Inflammatory macrophage (primary cell): ENCODE measurements at places on chromosomes 2 and 18.

DNA sequence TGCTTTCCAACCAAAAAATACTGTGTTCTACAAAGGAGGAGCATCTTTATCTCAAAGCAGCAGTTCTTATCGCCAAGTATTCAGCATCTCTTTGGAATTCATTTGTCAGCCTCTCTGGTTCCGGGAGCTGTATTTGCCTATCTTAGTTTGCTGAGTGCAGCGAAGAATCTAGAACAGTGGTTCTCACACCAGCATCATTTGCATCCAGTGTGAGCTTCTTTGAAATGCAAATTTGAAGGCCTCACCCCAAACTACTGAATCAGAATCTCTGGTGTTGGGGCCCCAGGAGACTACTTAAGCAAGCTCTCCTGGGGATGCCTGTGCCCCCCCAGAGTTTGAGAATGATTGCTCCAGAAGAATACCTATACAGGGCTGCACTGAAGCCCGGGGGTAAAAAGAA lies 1.5 kb upstream of the PTPN2 start:
- no peak for DNase-seq

- DNase-seq = no peak
Observed at GRCh38 chr2:32847734-32848133, 99.0 kb upstream of the LTBP1 start.

DNA sequence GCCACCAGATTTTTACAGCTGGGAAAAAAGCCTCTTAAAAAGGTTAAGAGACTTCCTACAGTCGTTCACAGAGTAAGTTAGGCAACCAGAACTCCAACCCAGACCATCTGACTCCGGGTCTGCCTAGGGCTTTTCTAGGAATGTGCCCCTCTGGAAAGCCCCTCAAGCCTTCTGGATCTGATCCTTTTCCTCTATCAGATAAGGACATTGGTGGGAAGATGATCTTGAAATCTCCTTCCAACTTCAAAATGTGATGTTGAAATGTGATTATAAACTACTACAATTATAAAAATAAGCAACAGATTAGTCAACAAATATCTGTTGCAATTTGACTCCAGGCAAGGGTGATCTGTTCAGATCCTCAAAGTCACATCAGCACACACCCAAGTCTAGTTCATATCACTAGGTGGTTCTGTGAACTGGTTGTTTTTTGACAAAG lies 270.4 kb downstream of the ARHGAP15 start:
- DNase-seq = no peak

DNA sequence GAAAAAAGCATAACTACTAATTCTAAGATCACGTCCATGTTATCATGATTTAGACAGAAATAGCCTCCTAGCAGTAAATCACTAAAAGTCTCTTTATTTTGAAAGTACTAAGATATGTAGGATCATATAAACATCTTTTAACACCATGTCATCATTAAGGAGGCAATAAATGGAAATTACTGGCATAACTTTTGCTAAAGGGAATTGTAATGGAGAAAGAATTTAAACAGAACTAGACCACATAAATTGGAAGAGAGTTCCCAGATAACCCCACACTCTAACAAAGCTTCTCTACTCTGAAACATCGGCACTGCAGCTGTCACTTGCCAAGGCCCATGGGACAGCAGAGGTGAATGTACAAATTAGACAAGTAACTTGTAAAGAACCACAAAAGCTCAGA lies 29.5 kb downstream of the STK39 start:
- DNase-seq = no peak

- DNase-seq = no peak
Observed at GRCh38 chr2:229426464-229426863, 155.4 kb upstream of the PID1 start.

DNA sequence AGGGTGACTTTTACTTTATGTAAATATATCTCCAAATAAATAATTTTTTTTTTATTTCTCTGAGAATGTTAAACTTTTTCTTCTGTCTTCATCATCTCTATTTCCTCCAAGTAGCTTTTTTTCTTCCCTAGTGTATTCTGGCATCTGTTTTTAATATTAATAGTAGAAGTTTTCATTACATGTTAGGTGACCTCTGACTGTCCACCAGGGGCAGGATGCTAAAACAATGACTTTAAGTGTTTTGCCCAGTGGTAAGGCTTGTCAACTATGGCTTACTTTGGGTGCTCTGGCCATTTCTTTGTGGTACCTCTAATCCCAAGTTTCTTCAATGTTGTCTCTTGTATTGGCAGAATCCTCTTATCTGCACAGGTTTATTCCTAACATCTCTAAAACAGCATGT lies 127.1 kb downstream of the SRBD1 start:
- DNase-seq = no peak

- DNase-seq = no peak
Observed at GRCh38 chr2:108634011-108634410, 85.3 kb upstream of the RANBP2 start.

- peak; percentile 81 for DNase-seq
Observed at GRCh38 chr2:127179766-127180165, 40.3 kb downstream of the CYP27C1 start.

- no peak for DNase-seq
Observed at GRCh38 chr2:153575171-153575853, 96.8 kb upstream of the RPRM start.

DNA sequence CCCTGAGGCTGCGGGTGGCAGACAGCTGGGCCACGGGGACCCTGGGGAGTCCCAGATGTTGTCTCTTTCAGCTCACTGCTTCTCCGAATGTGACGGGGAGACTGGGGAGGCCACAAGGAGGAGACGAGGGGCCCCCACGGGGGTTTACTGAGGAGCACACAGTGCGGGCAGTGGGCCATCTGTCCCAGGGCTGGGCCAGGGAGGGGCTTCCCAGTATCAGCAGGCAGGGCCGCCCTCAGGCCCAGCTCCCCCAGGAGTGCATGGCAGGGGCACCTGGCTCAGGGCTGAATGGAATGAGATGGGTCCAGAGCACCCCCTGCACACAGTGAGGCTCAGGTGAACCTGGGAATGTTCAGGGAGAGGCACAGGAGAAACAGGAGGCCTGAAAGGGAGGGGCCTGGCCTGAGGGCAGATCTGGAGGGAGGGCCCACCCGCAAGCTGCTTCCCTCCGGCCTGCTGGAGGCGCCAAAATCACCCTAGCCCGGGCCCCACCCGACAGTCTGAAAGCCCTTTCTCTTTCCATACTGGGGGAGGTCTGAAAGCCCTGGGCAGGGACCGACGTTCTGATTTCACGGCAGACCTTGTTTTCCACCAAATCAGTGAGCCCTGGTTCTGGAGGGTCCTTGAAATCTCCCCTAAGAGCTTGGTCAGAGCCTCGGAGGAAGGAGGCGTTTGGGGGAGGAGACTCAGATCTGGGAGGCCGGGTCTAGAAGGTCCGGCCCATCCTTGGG lies 35.5 kb upstream of the PTMA start:
- no peak for DNase-seq

DNA sequence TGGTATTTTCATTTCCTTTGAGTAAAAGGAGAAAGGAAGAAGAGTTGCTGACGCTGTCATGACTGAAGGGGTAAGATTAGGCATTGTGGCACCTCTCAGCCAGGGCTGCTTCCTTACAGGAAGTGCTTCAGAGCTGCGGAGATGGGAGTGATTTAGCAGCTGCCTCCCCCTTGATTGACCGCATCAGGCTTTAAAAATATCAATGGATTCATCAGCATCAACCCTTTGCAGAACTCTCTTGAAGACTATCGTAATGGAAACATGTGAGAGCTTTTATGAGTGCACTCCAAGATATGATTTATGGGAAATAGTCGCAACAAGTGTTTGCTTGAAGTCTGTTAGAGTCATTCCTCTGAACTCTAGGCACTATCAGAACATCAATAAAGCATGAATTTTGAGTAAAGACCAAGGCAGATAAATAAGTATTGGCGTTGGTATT lies 141.1 kb downstream of the CSRNP3 start:
- DNase-seq = no peak

GRCh38 chr18:62788111-62788510 lies 72.8 kb downstream of the PHLPP1 start:
- DNase-seq = no peak

DNA sequence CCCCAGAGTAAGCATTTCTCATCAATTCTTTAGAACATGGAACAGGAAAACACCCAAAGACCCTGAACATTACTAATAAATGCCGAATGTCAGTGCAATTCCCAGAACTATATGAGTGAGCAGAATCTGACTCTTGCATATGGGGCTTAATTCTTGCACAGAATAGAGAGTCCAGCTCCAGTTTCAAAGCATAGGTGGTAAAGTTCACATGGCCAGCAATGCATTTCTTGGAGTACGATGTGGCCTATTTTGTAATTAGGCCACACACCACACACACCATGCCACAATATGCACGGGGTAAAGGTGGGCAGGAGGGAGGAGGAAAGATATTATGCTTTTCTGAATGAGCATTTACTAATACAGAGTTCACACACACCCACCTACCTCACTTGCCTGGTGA lies 56.5 kb downstream of the PLA2R1 start:
- no peak for DNase-seq

GRCh38 chr2:106138543-106139237 lies 55.4 kb downstream of the UXS1 start:
- DNase-seq = no peak

- no peak for DNase-seq
Observed at GRCh38 chr2:213166109-213166508, 14.7 kb upstream of the IKZF2 start.

GRCh38 chr2:238132463-238133450 lies 5.7 kb upstream of the KLHL30 start:
- no peak for DNase-seq

DNA sequence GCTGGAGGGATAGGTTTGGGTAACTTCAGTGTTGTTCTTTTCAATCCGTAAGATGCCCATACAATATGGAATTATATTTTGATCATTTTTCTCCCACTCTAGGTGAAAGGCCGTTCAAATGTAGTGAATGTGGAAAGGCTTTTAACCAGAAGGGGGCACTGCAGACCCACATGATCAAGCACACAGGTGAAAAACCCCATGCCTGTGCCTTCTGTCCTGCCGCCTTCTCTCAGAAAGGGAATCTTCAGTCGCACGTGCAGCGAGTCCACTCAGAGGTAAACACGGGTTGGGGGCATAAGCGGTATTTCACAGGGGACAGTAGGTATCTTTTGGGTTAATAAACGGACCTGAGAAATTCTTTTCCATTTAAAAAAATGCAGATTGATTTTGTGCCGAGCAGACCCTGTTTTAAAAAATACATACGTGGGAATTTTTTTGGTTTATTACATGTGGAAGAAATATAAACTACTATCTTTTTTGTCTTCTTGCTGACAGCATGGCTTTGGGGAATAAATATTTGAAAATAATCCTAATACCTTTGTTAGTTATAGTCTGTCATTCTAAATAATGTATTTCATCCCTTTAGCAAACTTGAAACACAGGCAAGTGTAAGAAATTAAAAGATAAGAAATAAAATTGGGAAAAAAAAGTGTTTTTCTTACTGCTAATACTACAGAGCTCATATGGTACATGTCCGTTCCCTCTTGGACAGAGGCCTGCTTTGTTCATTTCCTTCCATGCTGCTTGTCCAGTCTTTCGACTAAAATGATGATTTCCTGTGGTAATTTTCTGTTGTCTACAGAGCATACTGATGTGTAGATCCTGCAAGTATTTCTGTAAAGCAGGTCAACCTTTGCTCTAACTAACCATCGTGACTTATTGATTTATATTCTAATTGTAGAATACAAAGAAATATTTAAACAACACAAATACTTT lies 53.3 kb downstream of the ZNF236 start:
- DNase-seq = peak; percentile 18

- DNase-seq = no peak
Observed at GRCh38 chr2:238528953-238529781, 102.4 kb downstream of the ASB1 start.

GRCh38 chr2:56185582-56186046 lies 1.8 kb downstream of the CCDC85A start:
- DNase-seq = peak; percentile 22

DNA sequence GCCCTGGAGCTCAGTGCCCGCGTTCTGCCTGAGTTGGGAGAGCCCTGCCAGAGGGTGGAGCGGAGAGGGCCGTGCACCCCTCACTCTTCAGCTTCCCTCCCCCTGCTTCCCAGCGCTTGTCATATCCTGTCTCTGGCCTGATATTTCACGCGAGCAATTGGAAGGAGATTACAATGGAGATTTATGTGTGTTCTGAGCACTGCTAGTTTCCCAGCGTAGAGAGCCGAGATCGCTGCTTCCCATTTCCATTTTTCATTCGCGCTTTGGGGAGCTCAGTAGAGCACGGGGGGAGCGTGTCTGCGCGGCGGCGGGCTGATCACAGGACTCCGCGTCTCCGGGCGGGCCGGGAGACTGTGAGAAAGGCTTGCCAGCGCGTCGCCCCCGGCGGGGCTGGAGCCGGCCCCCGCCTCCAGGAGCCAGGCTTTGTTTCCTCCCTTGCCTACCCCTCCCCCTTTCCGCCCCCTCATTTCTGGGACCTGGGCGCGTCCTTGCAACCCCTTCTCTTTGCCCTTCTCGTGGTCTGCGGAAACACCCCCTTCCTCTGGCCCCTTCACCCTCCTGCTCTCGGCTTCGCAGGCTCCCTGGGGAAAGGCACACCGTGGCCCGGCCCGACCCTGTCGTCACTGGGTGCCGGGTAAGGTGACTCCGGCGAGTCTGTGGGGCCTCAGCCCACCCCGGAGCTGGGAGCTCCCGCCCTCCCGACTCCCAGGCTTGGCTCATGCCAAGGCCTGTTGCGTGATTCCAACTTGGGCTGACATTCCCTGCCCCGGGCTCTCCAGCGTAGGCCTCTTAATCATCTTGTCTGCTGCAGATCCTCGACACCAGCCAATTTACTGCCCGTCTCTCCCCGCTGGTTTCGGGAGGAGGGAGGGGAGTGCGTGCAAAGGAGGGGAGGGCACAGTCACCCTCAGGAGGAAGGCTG lies 5.8 kb downstream of the DLX2 start:
- DNase-seq = no peak

GRCh38 chr18:6865251-6865650 lies 135.7 kb downstream of the ARHGAP28 start:
- no peak for DNase-seq

DNA sequence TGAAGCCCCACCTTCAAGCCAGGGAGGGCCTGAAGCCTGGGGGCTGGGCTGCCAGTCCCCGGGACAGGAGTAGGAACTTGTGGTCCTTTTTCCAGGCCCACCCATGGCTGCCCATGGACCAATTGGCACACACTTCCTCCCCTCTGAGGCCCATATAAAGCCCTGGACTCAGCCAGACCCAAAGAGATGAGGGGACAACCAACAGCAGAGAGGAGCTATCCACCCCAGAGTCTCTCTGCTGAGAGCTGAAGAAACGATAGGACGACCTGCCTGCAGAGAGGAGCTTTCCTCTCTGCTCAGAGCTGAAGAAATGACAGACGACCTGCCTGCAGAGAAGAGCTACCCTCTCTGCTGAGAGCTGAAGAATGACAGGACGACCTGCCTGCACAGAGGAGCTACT lies 43.8 kb upstream of the PEX13 start:
- DNase-seq = no peak

DNA sequence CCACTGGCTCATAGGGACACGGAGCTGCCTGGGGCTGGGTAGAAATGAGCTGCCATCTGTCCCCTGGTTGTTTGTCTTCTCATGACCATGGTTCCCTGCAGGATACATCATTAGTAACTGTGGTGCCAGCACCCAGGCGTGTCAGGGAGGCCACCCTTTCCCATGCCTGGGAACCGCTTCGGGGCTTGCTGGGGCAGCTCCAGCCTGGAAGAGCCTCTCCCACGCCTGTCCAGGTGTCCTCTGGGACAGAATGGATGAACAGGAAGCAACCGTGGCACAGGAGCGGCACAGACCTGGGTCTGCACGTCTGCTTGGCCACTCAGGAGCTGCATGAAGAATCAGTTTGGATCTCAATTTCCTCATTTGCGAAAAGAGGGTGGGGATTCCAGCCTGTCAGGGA lies 34.8 kb downstream of the SDC1 start:
- no peak for DNase-seq
